ENCODE measurements at places on chromosomes 7 and 10.

DNA sequence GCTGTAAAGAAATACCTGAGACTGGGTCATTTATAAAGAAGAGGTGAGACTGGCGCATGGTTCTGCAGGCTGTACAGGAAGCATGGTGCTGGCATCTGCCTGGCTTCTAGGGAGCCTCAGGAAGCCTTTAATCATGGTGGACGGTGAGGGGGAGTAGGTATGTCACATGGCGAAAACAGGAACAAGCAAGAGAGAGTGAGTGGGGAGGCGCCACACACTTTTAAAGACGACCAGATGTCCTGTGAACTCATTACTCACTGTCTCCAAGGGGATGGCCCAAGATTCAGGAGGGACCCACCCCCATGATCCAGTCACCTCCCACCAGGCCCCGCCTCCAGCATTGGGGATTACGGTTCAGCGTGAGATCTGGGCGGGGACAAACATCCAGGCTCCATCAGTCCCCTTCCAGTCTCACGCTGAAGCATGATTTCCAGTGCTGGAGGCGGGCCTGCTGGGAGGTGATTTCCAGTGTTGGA, 3.2 kb downstream of the ZNF316 start:
- DNase-seq: no peak

DNA sequence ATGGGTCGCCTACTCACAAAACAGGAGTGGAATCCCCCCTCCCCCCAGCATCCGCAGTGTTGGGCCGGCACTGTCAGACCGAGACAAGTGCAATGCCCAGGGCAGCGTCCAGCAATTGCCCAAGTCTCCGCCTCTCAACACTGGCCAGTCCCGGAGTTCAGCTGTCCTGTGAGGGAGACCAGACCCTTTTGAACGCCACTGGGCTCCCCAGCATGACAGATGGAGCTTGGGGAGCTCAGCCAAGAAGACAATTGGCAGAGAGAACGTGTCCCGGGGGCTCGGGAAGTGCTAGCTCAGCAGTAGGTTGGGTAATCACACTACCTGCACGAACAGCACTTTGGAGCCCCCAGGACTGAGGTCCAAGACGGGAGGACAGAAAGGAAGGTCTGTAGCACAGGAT, 4.7 kb downstream of the COPS6 start:
- DNase-seq: no peak

GRCh38 chr10:104957178-104957841, 316.2 kb downstream of the SORCS3 start:
- DNase-seq: no peak

DNA sequence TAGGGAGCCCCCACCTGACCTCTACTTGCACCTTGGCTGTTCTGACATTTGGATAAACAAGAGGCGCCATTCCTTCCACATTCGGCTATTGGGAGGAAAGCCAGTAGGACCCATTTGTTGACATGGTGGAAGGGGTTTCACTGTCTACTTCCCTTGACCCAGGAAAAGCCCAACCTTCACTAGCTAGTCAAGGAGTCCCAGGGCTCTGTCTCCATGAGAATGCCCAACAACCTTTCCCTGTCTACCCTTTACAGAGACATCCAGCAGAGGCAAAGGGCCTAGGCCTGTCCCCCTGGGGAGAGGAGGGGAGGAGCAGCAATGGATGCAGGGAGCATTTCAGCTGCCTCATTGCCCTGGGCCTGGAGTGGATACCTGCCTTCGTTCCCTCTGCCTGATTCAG, 136.1 kb downstream of the NEURL1 start:
- DNase-seq: no peak

GRCh38 chr10:76086761-76087639, 655.6 kb downstream of the LRMDA start:
- no peak for DNase-seq

DNA sequence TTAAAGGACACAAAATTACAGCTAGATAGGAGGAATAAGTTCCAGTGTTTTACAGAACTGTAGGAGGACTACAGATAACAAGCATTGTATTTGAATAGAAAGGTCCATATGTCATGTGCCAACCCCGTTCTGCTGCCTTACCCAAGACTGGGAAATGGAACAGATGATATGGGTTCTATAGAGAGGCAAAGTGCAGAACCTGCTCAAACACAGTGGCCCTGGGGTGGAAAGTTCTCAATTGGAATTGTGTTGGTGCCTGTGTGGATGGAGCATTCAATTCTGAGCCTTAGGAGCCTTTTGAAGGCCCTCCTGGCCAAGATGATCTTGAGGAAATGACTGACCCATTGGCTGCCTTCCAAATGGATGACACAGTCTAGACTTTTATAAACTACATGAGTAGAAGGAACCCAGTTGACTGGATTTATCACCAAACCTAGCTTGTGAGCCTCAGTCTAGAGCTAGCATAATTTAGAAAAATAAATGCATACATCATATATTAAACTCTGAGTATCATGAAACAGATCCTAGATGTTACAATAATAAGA, 4.1 kb upstream of the PRSS1 start:
- no peak for DNase-seq
